ENCODE measurements at places on chromosomes 12 and 14.

GRCh38 chr12:116423094-116423493 lies 136.1 kb upstream of the MAP1LC3B2 start:
- DNase-seq: no peak

DNA sequence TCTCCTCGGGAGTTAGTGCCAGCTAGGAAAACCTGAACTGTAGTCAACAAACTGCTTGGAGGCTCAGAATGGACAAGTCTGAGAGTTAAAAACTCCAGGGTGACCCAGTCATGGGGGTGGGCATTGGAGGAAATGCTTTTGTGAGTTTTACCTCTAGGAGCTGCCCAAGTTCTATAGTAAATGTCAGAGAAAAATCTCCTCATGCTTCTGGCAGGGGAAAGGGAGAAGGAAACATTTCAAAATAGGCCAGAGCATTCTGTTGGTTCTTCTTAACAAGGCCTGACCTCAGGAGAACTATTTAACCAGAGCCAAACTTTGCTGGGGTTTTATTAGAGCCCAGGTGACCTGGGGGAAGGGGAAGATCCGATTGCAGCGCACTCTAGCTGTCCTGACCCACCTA lies 12.3 kb downstream of the NINJ2 start:
- DNase-seq: no peak

- DNase-seq: no peak
These were observed 116.6 kb upstream of the PLXNC1 start for GRCh38 chr12:94031763-94032162.

DNA sequence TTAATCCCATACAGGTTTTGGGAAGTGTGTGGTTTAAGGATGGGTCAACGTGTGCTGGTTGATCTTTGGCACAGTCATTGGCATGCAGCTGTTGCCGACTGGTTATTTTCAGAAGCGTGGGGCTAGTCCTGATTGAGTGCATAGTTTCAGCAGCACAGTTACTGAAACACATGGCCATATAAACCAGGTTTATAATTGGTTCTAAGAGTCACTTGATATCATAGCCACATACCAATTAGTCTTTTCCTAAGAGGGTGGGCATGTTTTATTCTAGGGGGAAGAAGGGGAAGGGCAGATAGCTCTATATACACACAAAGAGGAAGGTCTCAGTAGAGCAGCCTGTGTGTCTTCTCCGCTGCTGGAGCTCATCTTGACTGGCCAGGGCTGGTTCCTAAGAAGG lies 11.0 kb upstream of the RPS6KL1 start:
- DNase-seq: no peak

DNA sequence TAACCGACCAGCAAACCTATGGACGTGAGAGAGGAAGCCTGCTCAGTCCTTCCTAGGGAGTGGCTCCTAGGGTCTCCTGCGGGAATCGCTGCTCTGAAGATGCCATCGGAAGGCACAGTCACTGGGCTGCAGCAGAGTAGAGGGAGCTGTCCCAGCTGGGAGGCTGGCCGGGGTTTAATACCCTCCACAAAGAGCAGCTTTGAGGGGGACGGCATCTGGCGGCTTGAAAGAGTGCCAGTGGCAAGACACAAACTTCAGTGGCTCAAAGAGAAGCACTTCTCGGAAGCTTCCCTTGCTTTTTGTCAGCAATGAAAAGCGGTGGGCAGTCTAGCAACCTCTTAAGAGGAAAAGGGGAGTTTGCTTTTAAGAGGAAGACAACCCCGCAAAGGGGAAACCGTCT lies 114.6 kb downstream of the TMEM132C start:
- DNase-seq: no peak
